Karpas-422 (cell line): ENCODE measurements at places on chromosomes 6 and 20. TPM values are rescaled to one million over a fixed set of nuclear protein-coding genes. Genes with fewer than 3 reads are reported as not detected.

DNA sequence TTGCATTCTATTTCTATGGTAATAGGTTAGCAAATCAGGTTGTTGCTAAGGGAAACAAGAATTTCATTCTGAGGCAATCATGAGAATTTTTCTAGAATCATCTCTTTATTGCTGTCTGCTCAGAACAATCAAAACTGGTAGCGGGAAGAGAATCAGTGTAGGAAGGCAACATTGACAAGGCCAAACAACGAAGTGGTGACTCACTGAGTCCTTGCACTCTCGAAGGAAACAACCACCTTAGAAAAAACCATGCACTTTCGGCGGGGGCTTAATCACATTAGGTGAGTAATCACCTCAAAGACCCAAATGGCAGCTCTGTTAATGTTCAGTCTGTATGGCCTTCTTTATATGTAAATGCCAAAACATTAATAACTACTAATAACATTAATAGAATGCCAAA, 78.8 kb upstream of the MAP7 start:
- no peak for DNase-seq

DNA sequence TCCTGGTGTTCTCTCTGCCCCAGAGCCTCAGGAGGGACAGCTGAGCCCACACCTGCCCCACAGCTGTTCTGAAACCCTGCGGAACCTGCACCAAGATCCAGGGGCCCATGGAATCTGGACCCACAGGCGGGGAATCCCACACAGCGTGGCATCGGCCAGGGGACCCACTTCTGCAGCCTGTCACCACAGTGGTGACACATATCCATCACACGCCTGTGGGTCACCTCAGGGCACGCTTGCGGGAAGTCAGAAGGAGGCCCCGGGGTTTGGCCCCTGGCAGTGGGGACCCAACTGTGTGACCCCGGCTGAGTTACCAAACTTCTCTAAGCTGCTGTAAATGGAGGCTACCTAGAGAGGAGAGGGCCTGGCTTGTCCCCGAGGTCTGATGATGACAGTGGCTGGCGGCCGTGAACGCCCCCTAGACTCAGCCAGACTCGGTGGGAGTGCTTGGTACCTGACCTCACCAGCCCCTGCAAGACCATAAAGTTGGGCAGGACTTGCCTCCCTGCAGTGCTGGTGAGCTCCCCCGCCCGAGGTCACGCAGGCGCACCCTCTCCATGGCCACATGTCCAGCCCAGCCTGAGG, 2.3 kb upstream of the HRH3 start:
- no peak for DNase-seq

Gene SLC16A10
- total RNA-seq, result 0.37 and 1.6 TPM in 2 replicates

DNA sequence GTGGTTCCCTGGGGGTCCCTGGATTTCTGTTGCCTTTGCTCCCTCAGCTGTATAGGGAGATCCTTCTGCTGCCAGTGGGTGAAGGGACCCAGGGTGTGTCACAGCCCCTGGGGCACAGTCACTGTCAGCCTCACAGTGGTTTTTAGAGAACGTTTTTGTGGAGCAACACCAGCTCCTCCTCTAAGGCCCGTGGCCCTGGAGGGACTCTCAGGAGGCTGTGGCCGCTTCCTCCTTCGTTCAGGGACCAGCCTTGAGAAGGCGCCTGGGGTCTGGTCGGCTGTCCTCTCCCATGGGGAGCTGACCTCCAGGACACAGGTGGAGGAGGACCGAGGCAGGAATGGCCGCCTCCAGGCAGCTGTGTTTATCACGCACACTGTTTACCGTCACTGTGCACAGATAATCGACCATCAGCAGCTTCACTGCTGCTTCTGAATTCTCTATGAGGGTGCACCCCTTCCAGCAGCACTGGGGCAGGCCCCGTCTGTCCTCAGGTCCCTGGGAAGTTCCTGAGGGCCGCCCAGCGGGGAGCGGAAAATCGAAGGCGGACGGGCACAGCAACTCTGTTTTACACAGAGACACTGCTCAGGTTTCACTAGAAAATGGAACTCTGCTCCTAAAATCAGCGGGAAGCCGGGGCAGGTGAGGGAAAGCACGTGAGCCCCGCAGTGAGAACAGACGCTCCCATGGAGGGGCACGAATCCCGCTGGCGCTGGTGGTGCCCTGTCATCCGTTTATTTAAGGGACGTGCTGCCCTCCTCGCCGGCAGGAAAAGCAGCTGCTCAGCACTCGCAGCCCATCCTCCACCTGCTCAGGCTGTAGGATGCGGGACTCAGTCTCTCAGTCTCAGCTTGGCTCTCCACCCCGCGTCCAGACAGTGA, 10.4 kb upstream of the FRMD1 start:
- no peak for DNase-seq

DNA sequence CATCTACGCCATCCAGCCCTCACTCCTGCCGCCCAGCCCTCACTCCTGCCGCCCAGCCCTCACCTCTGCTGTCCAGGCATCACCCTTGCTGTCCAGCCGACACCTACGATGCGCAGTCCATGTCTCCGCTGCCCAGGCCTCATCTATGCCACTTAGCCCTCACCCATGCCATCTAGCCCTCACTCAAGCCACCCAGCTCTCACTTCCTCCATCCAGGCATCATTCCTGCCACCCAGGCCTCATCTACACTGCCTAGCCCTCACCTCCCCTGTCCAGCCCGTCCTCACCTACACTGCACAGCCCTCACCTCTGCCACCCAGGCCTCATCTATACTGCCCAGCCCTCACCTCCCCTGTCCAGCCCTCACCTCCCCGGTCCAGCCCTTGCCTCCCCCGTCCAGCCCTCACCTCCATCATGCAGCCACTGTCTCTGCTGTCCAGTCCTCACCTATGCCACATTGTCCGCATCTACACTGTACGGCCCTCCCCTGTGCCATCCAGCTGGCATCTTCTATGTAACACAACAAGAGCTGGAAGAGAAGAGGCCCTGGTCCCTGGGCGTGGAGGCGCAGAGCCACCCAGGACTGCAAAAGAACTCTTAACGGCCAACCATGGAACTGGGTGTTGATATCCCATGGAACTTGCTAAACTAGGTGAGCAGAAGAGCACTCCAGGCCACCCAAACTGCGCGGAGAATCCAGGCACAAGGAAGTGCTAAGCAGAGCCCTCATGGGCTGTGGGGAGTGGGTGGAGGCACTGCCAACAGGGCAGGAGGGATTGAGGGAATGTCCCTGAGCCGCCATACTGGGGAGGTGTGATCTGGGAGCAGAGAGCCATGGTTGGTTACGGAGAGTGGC, 31.0 kb downstream of the RNASET2 start:
- no peak for DNase-seq

Gene MUC22
- not detected in 2 replicates for total RNA-seq

Gene BNIP5
- total RNA-seq, result not detected in 2 replicates

DNA sequence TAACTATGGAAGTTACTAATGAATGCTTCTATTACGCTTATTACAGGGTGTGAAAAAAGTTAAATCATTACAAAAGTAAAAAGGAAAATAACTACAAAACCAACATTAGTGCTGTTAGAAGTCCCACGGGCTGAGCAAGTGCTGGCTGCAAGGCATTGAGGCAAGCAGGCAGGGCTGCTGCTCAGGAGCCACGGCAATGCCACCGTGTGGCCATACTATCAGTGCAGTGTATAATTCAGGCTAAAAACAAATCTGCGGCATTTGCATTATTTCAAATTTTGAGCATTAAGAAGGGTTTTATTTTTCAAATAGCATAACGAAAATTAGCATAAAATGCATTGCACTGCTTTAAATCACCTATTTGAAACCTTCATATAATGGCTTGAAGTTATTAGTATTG, 17.1 kb downstream of the IFNGR1 start:
- DNase-seq, result peak; percentile 68

DNA sequence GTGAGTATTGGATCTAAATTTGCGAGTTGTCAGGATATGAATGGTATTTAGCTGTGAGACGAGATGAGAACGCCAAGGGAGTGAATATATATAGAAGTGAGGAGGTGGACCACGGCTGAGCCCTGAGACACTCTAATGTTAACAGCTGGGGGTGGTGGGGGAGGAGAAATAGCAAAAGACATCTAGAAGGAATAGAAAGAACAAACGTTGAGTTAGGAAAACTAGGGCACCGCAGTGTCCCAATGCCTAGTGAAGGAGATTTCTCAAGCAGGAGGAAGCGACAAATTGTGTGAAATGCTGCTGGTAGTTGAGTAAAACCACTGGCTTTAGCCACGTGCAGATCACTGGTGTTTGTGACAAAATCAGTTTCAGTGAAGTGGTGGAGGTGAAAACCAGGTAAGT, 56.9 kb downstream of the CD164 start:
- no peak for DNase-seq

Gene HTR1E
- not detected in 2 replicates for total RNA-seq

DNA sequence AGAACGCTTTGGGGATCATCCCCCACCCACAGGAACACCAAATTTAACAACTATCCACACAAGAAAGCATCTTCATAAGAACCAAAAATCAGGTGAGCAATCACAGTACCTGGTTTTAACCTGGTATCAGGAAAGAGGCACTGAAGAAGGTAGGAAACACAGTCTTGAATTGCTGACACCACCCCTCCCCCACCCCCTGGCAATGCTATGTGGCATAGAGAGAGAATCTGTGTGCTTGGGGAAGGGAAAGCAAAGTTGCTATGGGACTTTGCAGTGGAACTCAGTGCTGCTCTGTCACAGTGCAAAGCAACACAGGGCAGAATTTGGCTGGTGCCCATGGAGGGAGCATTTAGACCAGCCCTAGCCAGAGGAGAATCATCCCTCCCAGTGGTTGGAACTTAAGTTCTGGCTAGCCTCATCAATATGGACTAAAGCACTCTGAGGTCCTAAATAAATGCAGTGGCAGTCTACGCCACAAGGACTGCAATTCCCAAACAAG, 565.5 kb downstream of the EPM2A start:
- no peak for DNase-seq

GRCh38 chr6:159894991-159895390, 4.2 kb downstream of the MAS1 start:
- DNase-seq, result no peak

DNA sequence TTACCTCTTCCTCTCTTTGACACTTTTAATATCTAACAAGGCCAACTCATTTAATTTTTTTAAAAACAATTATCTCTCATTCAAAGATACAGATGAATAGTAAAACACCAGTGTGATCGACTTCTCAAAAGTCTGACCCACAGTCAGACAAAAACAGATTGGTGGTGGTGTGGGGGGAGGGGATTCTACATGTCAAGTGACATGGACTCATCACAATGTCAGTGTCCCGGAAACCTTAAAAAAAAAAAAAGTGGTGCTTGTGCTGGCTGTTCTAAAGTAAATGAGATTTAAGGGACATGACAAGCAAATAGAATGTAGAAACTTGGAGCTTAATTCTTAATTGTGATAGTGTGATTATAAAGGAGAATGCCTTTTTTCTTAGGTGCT, 16.3 kb upstream of the RFPL4B start:
- no peak for DNase-seq

Gene KCNQ2
- not detected in 2 replicates for total RNA-seq

Gene CTNNBL1
- total RNA-seq, result 70.0 and 102 TPM in 2 replicates

Gene DPPA5
- total RNA-seq, result not detected in 2 replicates

- no peak for DNase-seq
Measured at GRCh38 chr6:151425561-151425960, 26.4 kb downstream of the RMND1 start.

Gene GSTA3
- total RNA-seq, result not detected in 2 replicates

Gene TENT5A
- not detected in 2 replicates for total RNA-seq

GRCh38 chr6:142009647-142010046, 123.1 kb upstream of the GJE1 start:
- DNase-seq, result no peak

GRCh38 chr6:37369321-37370201, 15.8 kb downstream of the RNF8 start:
- DNase-seq, result no peak

- peak; percentile 69 for DNase-seq
Measured at GRCh38 chr6:158649289-158650143, at the start of gene SYTL3. SYTL3 (plus strand) TSS chr6:158650054; CDS start chr6:158663269, 13,215 bp downstream.

DNA sequence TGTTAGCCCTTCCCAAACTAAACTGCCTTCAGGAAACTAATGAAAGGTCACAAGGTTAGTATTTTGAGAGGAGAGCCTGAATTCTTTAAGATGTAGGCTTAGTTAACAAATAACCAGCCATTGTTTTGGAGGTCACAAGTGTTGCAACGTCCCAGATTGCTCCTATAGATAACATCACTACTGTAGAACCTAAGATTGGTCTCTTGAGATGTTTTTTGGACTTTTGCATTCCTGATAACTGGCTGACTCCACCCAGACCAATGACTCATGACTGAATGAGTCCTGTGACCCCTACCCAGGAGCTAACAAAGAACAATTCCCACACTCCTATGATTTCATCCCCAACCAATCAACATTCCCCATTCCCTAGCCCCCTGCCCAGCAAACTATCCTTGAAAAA, 178.8 kb downstream of the SCP2D1 start:
- DNase-seq, result no peak

DNA sequence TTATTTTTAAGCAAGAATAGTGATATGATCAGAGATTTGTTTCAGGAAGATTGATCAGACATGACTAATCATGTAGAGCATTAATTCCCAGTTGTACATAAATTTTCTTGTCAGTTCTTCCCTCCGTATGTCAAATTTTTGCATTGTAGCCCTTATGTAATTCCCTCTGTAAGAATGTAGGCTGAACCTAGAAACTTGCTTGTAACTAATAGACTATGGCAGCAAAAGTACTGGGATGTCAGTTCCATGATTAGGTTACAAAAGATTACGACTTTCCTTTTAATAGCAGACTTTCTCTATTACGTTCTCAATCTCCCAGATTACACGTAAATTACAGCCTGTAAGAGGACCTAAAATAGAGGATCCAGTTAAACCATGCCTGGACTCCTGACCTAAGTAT, 79.4 kb upstream of the EPHA7 start:
- no peak for DNase-seq

DNA sequence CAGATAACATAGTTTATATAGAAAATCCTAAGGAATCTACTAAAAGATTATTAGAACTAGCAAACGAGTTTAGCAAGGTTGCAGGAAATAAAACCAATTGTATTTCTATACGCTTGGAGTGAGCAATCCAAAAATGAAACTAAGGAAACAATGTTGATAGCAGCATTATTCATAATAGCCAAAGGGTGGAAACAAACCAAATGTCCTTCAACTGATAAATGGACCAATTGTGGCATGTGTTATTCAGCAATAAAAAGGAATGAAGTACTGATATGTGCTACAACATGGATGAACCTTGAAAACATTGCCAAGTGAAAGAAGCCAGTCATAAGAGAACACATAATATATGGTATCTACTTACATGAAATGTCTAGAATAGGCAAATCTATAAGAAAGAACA, 101.0 kb upstream of the VSTM2L start:
- DNase-seq, result no peak
